ENCODE measurements at places on chromosomes 2 and 18.

DNA sequence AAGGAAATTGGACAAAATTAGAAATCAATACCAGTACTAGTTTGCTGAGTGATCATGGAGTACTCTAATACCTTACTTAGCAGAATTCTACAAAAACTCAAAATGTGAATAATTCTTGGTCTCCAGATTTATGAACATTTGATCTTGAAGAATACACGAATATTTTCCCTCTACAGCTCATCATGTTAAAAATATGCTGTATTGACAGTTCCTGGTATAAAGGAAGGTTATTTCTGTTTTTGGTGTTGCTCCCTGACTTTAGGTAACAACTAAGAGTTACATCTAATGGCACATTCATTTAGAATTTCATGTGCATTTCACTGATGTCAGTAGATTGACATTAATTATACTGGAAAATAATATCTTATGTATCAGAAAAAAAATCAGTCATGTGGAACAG is 479.2 kb upstream of the PKDCC start:
- DNase-seq = no peak

DNA sequence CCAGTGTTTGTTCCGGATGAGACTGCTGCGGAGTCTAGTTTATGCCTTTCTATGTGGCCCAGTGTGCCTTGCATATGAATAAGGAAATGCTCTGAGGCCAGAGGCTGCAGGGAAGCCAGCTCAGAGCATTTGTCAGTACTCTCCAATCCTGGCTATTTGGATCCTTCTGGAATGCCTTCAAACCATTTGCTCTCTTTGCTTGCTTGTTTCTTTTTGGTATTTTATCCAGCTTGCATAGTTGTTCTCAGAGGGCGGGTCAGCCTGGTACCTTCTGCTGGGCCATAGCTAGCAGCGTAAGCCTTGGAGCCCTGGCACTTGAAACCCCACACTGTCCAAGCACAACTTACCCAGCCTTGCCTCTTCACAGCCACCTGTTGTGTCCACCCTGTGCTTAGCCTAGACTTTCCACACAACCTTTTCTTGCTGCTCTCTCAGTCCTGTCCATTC is 20.5 kb downstream of the CENPO start:
- no peak for DNase-seq

DNA sequence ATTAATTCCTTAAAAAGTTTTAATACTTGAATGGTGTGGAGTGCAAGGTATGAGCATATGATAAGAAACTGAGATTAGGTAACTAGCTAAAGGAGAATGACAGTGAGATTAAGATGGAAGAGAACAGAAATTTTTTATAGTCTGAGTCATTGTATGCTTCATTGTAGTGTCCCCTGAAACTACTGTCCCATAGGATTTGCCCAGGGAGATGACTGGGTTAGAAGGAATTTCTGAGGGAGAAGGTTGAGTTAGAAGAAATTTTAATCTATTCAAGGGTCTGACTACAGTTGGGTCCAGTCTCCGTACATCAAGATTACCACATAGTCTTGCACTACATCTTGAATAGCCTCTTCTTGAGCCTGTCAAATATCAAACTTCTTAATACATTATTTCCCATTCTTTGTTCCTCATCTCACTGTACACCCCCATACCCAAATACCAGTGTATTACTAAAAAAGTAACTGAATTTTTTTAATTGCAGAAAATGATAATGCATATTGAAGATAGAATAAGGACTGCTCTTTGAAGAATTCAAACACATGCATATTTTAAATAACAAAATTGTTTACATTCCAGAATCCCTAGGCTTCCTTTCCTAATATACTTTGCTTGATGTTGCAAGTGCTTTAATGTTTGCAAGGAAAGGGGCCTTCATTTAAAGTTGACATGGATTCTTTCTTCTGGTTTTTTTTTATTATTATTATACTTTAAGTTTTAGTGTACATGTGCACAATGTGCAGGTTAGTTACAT is 314.3 kb upstream of the COL3A1 start:
- DNase-seq = no peak

DNA sequence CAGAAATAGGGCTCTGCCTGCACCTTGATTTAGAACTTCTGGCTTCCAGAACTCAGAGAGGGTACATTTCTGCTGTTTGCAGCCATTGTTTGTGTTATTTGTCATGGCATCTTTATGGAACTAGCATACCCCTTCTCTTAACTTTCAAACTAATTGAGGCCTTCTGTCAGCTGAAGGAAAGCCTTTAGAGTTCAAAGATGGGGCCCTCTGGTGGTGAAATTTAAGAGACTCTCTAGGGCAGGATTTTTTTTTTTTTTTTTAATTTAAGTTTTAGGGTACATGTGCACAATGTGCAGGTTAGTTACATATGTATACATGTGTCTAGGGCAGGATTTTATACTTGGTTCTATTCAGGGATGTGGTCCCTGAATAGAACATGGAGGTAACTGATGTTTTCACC is 260.6 kb upstream of the LINC00305 start:
- DNase-seq = peak; percentile 12

- no peak for DNase-seq
These were observed 155.1 kb downstream of the WDSUB1 start for GRCh38 chr2:159131267-159131913.

GRCh38 chr2:203744091-203744490 is 37.7 kb downstream of the CD28 start:
- DNase-seq = no peak

DNA sequence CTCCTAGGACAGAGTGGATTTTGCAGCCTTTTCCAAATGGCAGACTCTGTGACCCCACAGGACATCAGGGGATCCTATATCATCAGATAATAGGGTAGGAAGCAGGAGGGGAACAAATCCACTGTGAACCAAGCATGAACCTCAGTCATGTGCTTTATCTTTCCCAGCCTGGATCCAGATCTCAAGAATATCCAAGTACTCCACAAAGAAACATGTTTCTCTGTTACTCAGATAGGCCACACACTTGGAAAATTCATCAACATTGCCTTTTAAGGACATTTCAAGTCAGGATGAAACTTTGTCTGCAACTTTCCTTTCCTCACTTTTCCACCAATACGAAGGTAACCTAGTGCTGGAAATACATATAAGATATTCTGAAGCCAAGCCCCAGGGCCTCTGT is 85.8 kb downstream of the RDH14 start:
- no peak for DNase-seq

DNA sequence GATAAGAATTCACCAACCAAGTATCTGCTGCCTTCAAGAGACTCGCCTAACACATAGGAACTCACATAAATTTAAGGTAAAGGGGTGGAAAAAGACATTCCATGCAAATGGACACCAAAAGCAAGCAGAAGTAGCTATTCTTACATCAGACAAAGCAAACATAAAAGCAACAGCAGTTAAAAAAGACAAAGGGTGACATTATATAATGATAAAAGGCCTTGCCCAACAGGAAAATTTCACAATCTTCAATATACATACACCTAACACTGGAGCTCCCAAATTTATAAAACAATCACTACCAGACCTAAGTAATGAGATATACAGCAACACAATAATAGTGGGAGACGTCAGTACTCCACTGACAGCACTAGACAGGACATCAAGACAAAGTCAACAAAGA is 41.4 kb downstream of the NEMP2 start:
- DNase-seq = no peak

DNA sequence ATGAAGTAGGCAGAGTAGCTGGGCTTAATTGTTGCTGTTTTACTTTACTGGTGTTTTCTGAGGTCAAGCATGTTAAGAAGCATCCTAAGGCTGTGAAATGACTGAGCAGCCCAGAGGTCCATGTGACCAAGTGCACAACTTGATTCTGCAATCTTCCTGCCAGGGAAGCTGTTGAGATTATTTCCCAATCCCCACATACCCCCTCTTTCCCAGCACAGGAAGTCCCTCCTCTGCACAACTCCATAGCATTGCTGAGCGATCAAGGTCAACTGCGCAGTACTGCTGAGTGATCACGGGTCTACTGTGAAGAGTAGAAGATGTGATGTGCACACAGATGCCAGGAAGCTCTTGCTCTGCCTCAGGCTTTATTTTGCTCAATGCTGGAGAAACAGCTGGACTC is 105.8 kb downstream of the GALNT14 start:
- DNase-seq = no peak

- DNase-seq = no peak
These were observed 94.8 kb upstream of the THOC1 start for GRCh38 chr18:362311-363290.

- no peak for DNase-seq
These were observed 54.1 kb upstream of the MEX3C start for GRCh38 chr18:51251625-51252024.

DNA sequence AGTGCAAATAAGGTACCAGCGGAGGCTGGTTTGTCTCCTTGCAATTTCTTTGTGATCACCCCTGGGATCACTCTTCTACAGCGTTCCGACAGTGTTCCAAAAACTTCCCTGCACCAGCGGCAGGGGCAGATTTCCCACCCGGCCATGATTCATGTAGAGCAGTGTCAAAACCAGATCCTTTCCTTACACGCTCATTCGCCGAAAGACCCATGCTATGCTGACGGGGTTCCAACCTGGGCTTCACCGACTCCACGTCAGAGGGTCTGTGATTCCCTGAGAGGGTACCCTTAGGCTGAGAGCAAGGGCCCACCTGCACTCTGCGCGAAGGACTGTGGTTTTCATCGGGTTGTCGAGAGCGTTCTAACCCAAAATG is 423 bp upstream of the TTC27 start:
- no peak for DNase-seq

DNA sequence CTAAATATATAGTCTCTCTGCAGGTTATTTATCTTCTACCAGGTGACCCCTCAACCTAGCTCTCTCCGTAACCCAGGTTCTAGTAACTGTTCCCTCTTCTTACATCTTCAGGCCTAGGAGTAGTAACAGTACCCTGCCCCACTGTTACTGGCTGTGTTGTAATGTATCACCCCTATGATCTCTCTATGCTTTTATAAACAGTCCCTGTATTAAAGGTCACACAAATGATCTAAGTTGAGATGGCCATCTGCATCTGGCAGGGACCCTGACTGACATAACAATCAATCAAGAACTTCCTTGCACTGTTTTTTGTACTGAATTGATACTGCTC is 219.7 kb upstream of the STK17B start:
- no peak for DNase-seq

GRCh38 chr18:8176109-8176508 is 433.1 kb upstream of the RAB12 start:
- DNase-seq = no peak

GRCh38 chr18:26487437-26487836 is 60.9 kb downstream of the KCTD1 start:
- DNase-seq = no peak

DNA sequence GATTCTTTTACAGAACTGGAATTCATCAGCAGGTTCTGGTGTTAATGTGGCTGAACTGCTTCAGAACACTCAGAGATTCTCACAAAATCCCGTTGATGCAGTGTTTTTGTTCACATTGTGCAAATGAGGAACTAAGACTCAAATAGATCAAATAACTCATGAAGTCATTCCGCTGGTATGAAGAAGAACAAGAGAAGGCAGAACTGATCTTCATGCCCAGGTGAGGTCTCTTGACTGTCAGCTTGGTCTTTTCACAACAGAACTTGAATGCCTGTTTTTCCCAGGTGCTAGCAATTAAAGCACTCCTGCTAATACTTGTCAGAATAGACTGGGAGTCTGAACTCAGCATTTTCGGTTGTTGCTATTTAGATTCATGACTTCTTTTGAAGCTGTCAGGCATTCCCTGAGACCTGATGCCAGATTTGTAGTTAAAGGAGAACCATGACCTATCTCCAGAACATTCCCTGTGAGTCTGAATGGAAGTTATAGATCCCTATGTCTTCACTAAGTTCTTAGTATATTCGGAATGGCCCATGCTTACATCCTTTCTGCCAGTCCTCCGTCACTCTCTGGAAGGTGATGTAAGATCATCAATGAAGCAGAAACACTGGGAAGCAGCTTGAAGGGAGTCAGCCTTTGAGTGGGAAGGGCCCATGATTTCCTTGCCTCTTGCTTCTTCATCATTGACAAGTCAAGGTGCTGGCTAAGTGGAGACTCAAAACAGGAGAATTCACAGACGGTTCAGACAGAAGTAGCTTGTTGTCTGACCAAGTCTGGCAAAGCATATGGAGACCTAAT is 155.7 kb downstream of the MTCL1 start:
- DNase-seq = no peak

DNA sequence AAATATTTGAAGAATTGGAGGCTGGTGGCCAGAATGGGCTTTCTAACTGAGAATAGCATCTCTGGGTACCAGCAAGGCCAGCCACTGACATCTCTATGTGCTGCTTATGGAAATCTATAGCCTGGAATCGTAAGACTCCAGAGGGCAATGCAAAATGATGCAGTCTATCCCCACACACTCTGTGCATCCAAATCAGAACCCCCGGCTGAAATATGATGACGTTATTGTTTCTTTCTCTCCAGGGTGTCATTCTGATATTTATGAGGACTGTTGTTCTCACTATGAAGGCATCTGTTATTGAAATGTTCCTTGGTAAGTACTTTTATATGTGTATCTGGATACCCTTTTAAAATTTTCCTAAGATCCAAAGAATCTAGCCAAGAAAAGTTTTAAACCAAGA is 19.6 kb downstream of the VIT start:
- DNase-seq = no peak

DNA sequence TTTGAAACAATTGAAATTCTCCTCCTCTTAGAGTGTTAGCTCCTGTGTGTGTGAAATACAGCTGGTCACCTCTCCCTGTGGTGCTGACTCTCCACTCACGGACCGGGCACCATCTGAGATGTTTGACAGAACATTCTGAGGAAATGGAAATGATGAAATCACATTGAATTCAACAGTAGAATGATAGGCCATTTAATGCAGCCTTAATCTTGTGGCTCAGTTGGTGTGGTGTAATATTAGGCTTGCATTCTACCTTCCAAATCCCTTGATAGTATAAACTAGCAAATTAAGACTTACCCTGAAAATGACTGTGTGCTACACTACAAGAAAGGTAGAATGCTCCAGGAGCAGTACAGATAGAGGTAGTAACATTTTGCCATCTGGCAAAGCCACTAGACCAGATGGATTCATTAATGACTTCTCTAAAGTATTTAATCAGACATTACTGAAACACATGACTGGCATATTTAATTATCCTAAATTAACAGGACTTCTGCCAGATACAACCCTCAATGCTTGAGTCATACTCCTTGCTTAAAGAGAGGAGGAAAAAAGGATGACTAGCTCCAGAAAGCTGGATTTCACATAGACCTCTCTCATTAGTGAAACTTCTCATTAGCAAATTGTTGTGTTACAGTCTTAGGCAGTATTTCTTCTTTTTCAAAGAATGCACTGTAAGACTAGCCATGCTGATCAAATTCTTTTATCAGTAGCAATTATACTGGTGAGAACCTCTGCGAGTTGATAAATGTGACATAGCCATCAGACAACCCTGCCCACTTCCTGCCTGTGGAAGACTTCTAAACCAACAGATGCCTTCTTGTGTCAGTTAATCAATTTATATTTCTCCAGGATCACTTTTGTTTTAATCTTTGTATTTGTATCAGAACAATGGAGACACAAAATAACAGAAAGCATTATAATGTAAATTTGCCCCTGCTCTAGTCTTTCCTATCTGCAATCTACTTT is 80.6 kb downstream of the EML6 start:
- peak; percentile 45 for DNase-seq

DNA sequence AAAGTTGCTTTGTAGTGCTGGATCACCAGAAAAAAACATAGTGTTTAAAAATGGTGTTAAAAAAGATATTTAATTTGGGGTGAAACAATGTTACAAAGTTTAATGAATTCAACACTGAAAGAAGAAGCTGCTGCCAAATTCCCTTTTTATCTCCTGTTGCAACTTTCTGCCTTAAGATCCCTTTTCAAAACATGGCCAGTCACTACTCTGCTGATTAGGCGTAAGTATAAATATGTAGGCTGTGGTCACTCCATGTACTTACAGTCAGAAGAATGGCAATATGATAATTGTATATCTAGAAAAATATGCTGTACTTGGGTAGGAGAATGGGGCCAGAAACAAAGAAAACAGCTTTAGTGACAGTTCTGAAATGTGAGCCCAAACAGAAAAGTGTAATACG is 123.5 kb upstream of the ZBTB14 start:
- no peak for DNase-seq

All from Jurkat, Clone E6-1 (cell line).